Stimulated activated CD4-positive, alpha-beta T cell treated with anti-CD3 and anti-CD28 coated beads, TNF-alpha, amount 100 ng/mL, for 1 hour (primary cell): ENCODE measurements at places on chromosomes 5 and 9.

GRCh38 chr5:83645936-83646335 lies 74.7 kb downstream of the HAPLN1 start:
- DNase-seq: no peak

DNA sequence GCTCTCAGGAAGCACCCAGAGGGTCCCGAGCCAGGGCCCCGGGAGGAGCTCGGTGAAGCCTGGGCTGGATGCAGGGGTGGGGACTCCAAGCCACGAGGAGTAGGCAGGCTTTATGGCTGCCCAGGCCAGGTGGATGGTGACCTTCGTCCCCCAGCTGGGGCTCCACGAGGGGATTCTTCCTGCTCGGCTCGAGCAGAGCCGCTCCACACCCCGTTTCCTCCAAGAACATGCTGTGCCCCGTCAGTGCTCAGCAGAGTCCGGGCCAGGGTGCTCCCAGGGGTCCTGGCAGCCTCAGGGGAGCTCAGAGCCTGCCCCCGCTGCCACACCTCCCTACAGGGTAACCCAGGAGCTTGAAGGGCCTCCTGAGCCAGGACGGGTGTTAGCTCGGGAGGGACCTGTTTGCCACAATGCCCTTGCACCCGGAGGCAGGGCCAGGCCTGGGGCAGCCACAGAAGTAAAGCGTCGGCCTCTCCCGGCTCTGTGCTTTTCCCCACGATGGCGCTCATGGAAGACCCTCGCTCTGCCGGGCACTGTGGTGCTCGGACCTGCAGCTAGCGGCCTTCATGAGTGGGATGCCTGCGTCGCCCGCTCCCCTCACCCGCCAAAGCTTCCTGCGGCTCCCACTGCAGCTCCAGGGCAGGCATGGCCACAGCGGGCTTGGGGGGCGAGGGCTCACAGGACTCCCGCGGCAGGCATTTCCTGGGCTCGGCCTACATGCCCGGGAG lies 86.8 kb downstream of the KCNT1 start:
- no peak for DNase-seq

- no peak for DNase-seq
Observed at GRCh38 chr9:126980231-126980630, 65.6 kb downstream of the RALGPS1 start.

DNA sequence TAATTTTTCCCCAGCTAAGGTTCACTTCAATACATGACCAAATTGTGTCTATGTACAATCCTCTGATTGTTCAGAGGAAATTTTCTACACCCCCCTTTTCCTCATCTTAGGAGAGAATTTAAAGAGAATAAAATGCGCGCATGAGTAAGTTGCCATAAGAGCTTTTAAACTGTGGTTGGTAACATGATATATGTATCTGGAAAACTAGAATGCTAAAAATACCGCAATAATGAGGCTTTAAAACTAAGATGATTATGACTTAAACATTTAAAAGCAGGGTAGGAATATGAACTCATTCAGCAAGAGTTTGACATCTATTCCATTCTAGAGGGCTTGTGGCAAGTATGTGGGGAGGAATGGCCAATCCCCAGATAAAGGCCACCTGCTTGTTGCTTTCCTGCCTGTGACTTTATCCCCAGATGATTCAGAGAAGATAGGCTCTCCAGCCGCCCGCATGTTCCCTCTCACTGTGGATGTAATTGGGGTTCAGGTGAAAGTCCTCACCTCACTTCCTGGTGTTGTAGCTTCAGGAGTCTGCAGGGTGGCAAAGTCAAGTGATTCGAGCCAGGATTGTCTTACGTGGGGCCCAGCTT lies 26.5 kb upstream of the BASP1 start:
- DNase-seq: no peak

DNA sequence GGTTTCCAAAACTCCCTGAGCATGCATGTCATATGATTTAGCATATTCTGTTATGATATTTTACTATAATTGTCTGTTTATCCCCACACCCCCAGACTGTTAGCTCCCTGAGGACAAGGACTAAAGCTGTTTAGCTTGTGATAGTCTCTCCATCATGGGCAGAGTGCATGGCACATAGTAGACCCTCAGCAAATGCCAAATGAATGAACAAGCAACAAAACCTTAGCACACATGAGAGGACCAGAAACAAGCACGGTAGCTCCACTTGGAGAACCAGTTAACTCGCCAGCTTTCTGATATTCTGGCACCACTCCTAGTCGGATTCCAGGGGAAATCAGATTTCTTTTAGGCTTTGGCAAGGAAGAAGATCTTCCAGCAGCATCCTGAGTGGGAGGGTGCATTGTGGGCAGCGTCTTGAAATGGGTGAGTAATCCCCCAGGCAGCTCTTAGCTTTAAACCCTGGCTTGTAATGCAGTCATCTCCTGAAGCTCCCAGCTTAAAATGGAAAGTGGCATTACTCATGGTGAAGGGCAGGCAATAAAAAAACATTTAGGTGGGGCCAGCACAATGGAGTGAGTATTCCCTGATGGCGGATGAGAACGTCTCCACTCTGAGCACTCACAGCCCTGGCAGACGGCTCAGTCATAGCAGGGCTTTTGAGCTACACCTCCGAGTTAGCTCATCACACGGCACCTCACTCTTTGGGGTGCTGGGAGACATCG lies 41.1 kb downstream of the FGF1 start:
- no peak for DNase-seq

- no peak for DNase-seq
Observed at GRCh38 chr5:133205204-133205603, 153.4 kb downstream of the HSPA4 start.

GRCh38 chr9:34334337-34334824 lies 5.0 kb downstream of the NUDT2 start:
- DNase-seq: no peak

DNA sequence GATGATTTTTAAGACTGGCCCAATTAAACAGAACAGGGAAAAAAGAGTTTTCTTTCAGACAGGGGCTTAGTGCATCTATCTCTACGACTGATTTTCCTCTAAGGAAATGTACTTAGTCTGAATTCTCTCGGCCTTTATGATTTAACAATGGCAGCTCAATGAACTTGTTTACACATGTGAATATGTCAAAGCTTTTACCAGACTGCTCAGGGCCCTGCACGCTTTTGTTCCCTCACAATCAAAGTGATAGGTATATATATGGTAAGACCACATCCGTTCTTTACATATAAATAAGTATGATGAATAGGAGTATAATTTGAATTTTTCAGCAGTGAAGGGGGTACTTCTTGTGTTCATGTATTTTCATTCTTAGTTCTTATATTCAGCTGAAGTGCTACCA lies 27.6 kb downstream of the LEAP2 start:
- no peak for DNase-seq

- DNase-seq: no peak
Observed at GRCh38 chr5:122252319-122252718, 59.7 kb upstream of the SNCAIP start.

GRCh38 chr9:16068476-16068875 lies 515.6 kb downstream of the CCDC171 start:
- DNase-seq: no peak

DNA sequence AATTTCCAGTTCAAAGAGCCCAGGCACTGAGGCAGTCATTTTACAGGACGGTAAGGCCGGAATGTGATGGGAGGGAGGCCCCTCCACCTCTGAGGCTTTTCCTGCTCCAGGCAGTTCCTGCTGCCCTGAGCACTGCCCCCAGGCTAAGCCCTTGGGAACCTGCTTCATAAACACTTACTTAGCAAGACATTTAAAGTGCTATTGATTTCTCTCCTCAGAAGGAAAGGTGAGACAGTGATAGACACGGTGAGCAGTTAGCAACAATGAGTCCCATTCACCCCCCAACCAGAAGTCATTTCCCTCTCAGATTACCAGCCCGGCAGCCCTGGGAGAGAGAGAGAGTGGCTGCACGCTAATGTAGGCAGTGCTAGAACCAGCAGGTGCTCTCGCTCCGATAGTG lies 462.5 kb downstream of the SPOCK1 start:
- no peak for DNase-seq

- DNase-seq: no peak
Observed at GRCh38 chr9:127942216-127943010, 4.8 kb upstream of the DPM2 start.

DNA sequence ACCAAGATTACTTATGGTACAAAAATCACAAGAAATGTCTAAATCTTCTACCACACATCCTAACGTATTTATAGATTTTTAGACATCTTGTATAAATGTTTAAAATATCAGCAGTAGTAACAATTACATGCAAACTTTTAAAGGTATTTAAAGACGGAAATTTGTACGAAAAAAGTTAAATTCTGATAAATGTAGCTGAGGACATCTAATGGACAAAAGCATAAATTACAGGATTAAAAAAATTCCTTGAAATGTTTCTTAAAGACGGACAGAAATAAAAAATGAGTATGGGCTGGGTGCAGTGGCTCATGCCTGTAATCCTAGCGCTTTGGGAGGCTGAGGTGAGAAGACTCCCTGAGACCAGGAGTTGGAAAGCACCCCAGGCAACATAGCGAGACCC lies 15.8 kb downstream of the ERCC8 start:
- DNase-seq: no peak

- no peak for DNase-seq
Observed at GRCh38 chr5:177607452-177608192, 7.7 kb downstream of the B4GALT7 start.

- DNase-seq: no peak
Observed at GRCh38 chr5:146993876-146994530, 115.4 kb upstream of the PPP2R2B start.

GRCh38 chr5:142777850-142778249 lies 7.7 kb downstream of the ARHGAP26 start:
- DNase-seq: no peak

GRCh38 chr5:71932131-71932654 lies 175.1 kb upstream of the MAP1B start:
- DNase-seq: no peak

DNA sequence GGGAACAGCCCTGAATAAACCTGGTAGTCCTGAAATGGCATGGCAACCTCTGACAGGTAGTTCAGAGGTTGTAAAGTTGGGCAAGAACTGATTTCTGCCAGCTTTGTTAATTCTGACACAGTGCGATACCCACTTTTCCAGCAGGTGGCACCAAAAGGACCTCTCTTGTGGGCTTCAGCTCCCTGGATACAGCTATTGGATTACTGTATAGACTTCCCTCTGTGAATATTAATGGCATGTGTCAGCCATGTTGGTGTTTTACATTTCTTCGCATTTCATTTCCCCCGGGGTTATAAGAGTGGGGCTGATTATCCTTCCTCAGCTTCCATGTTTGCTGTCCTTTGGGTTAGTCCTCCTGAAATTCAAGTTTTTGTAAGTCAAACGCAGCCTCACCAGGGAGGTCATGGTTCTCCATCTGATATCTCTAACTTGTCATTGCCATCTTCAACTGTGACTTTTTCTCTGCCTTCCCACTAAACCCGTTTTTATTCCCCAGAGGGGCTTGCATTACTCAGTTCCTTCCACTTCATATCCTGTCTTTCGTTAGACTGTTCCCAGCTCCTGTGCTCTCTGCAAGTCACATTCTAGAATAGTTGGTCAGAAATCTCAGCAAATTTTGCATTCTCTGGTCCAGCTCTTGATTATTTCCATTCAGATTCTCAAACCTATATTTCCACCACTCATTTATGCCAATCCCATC lies 135.6 kb downstream of the LIFR start:
- DNase-seq: no peak

- DNase-seq: no peak
Observed at GRCh38 chr5:169350759-169351240, 49.9 kb upstream of the SLIT3 start.

GRCh38 chr5:95102080-95102479 lies 182.8 kb downstream of the MCTP1 start:
- no peak for DNase-seq

DNA sequence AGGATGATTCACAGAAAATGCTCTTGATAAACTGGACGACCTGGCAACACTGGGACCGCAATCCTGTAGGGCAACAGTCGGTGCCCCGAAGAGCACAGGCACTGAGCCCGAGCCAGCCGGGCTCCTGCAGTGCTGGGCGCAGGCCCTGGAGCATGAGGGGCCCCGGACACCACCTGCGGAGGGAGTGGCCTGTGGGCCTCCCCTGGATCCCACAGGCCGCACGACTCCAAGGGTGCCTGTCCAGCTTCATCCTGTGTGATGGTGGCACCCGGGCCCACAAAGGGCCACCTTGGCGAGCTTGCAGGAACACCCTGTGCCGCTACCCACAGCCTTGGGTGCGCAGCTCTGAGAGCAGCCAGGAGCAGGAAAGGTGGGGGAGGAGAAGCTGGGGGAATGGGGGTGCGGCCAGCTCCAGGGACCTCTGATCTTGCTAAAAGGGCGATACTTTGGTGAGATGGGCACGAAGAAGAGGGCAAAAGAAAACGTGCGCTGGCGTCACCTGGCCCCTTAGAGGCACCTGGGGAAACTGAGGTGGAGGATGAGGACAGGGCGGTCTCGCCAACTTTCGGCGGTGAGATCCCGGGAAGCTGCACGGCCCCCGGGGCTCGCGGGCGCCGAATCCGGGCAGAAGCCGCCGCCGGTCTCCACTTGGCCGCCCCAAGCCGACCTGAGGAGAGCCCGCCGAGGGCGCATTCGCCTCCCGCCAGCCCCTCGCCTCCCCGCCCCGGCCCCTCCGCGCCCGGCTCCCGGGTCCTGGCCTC lies 722 bp downstream of the TBC1D9B start:
- DNase-seq: no peak

- DNase-seq: no peak
Observed at GRCh38 chr5:142143878-142144277, 35.3 kb downstream of the NDFIP1 start.

- no peak for DNase-seq
Observed at GRCh38 chr5:137782984-137783536, 28.9 kb upstream of the HNRNPA0 start.

DNA sequence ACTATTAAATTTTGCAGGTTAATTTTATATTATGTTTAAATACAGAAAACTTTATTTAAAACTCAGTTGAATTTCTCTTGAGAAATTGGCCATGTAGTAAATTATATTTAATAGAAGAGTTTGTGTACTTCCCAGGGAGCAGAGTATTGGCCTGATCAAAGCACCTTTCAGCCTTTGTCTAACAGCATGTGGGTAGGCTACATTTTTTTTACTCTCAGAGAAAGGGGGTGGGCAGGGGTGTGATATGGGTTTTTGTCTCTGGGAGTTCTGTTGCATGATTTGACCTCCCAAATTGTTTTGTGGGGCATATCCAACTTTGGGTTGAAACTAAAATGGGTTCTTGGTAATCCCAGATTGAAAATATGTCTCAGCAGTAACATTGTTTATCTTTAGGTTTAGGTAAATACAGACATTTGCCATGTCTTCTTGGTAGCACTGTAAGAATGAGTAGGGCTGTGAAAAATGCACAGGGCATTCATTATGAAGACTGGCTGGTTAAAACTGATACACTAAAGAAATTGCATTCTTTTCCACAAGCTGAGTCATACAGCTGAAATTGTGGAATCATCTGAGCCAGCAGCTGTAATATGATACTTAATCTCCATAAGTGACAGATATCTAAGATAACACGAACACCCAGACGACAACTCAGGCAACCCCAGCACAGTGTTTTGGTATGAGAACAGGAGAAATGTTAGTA lies 75.4 kb upstream of the CDKN2B start:
- no peak for DNase-seq

GRCh38 chr5:7272408-7272965 lies 123.5 kb upstream of the ADCY2 start:
- no peak for DNase-seq

DNA sequence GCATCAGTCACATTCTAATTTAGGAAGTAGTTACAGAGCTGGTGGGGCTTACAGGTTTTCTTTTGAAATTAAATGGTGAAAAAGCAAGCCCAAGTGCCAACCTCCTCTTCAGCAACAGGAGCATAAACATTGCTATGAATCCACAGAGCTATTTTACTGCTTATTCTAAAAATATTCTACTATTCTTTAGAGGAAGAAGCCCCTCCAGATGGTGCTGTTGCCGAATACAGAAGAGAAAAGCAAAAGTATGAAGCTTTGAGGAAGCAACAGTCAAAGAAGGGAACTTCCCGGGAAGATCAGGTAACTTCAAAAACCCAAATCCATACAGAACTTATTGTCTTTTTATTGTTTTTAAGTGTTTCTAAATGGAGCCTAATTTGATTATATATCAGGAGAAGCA lies 202.8 kb downstream of the CWC27 start:
- DNase-seq: no peak
